ENCODE measurements at places on chromosomes 7 and 10.

DNA sequence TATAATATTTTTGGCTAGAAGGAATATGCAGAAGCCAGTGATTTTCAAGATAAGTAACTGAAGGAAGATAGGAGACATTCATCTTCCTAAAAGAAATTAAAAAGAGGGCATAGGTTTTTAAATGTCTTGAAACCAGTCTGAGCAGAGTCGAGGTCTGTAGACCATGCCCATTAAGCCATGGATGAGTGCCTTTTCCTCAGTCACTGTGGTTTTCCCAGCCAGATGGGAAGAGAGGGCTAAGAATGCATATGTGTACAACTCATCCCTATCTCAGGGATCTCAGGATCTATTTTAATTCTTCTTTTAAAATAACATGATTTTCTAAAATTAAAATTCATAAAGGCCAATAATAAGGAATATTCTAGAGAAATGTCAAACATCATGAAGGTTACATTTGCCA, 112.8 kb downstream of the PPP1R3A start:
- no peak for DNase-seq

- peak; percentile 44 for DNase-seq
Observed at GRCh38 chr10:52818019-52818418, 45.4 kb upstream of the MBL2 start.

GRCh38 chr7:114297121-114297520, 117.5 kb upstream of the FOXP2 start:
- no peak for DNase-seq

GRCh38 chr7:80002865-80003264, 131.8 kb upstream of the GNAI1 start:
- no peak for DNase-seq

DNA sequence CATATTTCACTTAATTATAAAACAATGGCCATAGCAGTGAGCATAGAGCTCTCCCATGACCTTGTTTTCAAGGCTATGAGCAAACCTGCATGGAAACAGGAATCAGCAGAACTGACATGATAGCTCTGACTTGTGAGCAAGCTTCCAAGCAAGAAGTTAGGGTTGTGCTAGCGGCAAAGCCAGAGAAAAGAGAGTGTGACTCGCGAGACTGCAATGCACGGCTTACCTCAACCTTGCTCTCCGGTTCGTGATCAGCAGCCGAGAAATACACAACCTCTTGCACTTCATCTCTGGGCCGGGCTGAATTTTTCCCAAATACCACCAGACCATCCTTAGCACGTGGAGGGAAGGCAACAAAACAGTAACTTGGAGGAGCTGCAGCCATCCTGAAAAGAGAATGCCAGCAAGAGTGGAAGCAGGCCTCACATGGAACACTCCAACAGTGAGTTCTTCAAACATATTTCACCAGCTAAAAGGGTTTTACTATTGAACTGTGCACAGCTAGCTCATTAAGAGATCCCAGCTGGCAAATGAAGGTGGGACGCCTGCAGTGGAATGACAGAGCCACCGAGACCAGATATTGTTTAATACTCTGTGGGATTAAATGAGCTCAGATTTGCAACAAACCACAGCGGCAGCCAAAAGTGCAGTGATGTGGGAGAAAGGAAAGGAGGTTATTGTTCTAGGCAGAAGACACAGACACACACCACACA, 20.8 kb downstream of the SCRN1 start:
- DNase-seq = peak; percentile 48

- no peak for DNase-seq
Observed at GRCh38 chr7:75631711-75632110, 107.0 kb downstream of the HIP1 start.

- DNase-seq = peak; percentile 61
Observed at GRCh38 chr7:32616625-32617024, 121.3 kb downstream of the AVL9 start.

GRCh38 chr7:16606704-16607103, 38.9 kb downstream of the ANKMY2 start:
- no peak for DNase-seq

DNA sequence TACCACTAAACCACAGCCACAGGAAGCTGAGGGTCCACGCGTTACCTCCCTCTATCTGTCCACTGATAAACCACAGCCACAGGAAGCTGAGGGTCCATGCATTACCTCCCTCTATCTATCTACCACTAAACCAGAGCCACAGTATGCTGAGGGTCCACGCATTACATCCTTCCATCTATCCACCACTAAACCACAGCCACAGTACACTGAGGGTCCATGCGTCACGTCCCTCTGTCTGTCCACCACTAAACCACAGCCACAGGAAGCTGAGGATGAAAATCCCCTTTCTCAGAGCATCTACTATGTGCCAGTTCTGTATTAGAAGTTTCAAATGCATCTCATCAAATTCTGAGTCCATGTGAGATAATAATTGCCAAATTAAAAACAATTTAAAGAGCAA, 589.3 kb downstream of the DNAJB6 start:
- no peak for DNase-seq

- DNase-seq = no peak
Observed at GRCh38 chr10:71064413-71065118, 147.8 kb upstream of the UNC5B start.

GRCh38 chr10:103120977-103121735, 71.9 kb downstream of the NT5C2 start:
- no peak for DNase-seq

GRCh38 chr10:51389415-51390321, 309.7 kb downstream of the CSTF2T start:
- DNase-seq = peak; percentile 18

DNA sequence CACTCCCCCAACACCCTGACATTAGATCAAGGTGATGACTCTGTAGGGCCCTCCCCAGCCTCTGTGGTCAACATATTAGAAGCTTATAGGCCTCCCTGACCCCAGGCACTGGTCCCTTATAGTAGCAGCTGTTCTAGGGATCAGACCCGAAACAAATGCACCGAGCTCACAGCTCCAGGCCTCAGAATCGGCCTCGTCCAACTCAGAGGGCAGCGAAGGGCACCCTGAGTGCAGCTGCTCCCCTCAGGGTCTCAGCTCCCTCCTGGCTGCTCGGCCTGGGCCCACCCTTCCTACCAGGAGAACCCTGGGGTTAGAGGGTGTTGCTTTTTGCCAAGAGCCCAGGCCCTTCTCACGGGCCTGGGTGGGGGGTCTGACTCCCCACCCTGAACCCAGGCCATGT, 5.0 kb downstream of the ECHS1 start:
- DNase-seq = no peak

DNA sequence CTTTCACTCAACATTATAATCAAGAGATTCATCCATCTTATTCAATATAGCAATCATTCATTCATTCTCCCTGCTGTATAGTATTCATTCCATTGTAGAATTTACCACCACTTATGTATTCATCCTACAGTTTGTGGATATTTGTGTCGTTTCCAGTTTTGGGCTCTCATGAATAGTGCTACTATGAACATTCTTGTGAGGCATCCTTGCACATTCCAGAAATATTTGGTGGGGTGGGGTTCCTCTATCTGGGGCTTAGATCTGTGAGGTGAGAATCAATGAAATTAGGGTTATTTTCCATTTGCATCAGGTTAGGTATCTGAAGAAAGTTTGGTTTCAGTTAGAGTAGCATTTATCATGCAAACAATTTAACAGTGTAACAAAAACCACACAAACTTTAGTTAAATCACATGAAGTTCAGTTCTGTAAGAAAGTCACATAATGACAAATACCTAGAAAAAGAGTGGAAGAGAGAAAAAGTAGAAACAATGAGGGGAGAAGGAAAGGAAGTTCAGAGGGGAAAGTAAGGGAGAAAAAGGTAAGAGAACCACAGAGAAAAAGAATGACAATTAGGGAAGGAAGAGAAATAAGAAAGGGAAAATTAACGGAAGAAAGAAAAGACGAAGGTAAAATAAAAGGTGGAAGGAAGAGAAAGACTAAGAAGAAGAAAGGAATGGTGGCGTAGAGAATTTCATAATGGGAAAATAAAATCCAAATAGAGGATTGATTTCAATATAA, 25.3 kb upstream of the CBLL1 start:
- DNase-seq = no peak

DNA sequence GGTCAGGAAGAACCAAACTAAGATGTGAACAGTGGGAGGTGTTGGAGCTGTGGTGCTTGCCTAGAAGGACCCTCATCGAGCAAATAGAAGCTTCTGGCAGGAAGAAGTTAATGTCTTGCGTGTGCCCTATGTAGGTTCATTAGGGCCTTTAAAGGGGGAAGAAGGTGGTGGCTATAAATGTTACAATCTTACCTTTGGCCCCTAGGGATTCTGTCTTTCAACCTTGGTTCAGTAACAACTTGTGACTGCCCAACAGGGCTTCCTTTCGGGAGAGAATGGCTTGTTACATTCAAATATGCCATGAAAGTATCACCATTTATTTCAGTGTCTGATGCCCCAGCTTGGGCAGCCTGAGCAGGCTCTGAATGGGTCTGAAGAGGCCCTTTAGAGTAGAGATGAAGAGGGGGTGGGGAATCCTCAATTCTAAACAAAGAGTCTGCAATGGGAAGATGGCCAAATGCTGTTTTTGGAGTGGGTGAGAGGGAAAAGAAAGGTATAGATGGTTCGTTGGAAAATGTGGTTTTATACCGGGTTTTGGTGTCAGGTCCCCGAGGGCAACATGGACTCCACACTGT, 108.0 kb downstream of the TCF7L2 start:
- DNase-seq = no peak

- no peak for DNase-seq
Observed at GRCh38 chr10:69502589-69502988, 51.3 kb downstream of the TSPAN15 start.

- peak; percentile 64 for DNase-seq
Observed at GRCh38 chr7:134470864-134471263, 12.0 kb upstream of the AKR1B1 start.

- DNase-seq = no peak
Observed at GRCh38 chr7:6227294-6227846, 45.1 kb downstream of the CYTH3 start.

- DNase-seq = no peak
Observed at GRCh38 chr7:78904983-78905382, 548.5 kb downstream of the MAGI2 start.

DNA sequence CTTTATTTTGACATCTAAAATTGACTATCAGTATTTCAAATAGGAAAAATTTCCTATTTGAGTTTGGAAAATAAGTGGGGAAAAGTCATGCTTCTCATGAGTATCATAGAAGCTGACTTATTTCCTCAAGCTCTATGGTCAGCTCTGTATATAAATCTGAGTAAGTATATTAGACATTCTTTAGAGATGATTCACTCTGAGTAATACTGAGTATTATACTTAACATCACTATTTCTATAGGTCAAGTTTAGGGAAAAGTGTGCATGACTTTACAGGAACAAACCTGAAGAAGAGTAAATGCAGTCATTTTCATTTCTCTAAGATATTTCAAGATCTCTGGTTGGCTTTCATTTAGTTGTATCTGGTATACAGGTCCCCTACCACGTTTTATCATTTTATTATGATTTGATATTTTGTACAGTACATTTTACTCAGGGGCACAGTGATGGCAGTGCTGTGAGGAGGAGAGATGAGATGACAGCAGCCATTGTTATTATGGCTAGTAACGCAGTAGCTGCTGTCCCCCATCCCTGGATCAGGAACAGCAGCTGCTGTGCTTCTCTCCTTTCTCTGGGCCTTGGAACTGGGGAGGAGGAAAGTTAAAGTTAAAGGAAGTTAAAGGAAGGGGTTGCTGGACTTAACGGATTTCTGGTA, 15.2 kb downstream of the SND1 start:
- DNase-seq = peak; percentile 78

DNA sequence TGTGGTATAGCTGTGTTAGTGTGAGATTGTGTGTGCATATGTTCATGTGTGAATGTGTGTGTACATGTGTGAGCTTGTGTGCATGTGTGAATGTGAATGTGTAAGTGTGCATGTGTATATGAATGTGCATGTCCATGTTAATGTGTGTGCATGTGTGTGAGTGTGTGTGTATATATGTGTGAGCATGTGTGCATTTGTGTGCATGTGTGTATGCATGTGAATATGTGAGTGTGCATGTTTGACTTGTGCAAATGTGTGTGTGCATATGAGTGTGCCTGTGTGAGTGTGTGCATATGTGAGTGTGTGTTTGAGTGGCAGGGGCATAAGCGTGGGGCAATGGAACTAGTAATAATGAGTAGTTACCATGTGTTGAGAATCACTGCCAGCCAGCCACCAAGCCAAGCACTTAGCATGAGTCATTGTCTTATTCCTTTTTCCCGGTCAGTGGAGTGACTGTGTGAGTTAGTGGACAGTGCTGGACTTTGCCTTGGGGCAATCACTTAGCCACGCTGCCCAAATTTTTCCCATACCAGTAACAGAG, 46.3 kb upstream of the SHH start:
- DNase-seq = peak; percentile 42

- DNase-seq = peak; percentile 98
Observed at GRCh38 chr7:99562832-99563231, 4.4 kb downstream of the ZNF655 start.

GRCh38 chr10:62759599-62760175, 44.8 kb upstream of the ADO start:
- DNase-seq = no peak
